Stimulated activated CD8-positive, alpha-beta memory T cell treated with anti-CD3 and anti-CD28 coated beads, Interleukin-15, amount 100 ng/mL, for 48 hours (primary cell): ENCODE measurements at places on chromosomes 5 and 9.

DNA sequence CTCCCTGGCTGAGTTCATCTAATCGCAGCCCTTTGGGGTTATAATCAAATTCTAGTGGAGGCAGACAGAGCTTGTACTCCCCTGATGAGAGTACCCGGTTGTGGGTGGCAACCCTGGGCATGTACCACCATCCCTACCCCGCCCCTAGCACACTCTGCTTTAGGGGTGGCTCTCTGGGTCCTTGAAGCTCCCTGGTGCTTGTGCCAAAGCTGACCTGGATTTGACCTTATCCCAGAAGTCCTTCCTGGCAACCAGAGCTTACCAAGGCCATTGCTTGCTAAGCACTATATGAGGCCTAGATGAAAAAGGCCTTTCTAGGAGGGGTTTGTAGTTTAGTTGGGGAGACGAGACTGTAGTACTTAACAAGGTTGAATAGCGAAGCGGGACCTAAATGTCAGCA lies 72.2 kb downstream of the RGS3 start:
- no peak for DNase-seq

GRCh38 chr9:104787306-104788015 lies 23.5 kb downstream of the NIPSNAP3B start:
- no peak for DNase-seq

- peak; percentile 98 for DNase-seq
These were observed at the start of gene TRIM41 for GRCh38 chr5:181223058-181223728. Gene TRIM41, plus strand, starts transcription at chr5:181223281. Its CDS starts 719 bp downstream, at chr5:181224000.

- no peak for DNase-seq
These were observed 648.1 kb downstream of the ACTL7B start for GRCh38 chr9:108207561-108208165.

DNA sequence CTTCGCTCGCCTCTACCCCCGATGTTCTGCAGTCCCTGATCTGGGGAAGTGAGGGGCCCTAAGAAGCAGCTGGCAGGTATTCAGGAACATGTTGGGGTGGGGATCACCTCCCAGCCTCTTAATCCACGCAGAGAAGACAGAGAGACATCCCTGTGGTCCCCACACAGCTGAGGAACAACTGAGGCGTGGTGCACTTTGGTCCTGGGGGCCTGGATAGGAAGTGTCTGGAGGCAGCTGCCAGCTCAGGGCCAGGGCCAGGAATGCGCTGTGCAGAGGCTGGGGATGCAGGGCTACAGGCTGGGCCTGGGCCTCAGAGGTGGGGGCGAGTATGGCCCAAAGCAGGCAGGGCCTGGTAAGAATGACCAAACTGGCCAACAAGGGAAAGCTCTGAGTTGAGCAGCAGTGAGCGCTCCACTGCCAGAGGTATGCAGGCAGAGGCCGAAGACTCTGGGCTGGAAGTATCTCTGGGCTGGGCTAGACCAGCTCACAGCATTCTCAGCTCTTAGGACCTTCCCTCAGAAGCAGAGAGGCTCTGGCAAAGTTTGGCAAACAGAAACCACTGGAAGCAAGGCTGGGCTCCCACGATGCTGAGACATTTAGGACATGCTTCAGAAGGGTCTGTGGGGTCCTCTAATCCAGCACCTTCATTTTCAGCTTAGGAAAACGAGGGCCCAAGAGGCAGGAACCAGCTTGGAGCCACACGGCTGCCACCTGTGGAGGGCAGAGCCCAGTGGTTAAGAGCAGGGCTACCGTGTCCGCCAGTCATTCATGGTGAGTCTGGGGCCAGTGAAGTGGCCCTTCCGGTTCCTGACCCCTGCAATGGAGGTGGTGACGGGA lies 174.4 kb downstream of the GAPVD1 start:
- no peak for DNase-seq

DNA sequence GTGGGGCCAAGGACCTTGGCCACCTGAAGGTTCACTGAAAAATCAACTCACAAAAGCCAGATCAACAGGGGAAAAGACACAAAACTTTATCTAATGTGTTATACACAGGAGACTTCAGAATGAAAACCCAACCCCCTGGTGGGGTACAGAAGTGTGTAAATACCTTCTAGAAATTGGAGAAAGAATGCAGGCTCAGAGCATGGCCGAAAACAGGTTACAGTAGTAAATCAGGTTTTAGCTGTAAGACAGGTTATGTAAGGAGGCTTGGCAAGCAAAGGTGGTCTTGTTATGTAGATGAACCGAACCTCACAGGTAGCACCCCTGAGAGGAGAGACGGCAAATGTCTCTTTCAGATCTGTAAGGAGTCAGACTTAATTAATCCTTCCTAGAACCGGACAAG lies 10.0 kb downstream of the CEMIP2 start:
- DNase-seq = no peak
